ENCODE measurements at places on chromosomes 12 and 14.

DNA sequence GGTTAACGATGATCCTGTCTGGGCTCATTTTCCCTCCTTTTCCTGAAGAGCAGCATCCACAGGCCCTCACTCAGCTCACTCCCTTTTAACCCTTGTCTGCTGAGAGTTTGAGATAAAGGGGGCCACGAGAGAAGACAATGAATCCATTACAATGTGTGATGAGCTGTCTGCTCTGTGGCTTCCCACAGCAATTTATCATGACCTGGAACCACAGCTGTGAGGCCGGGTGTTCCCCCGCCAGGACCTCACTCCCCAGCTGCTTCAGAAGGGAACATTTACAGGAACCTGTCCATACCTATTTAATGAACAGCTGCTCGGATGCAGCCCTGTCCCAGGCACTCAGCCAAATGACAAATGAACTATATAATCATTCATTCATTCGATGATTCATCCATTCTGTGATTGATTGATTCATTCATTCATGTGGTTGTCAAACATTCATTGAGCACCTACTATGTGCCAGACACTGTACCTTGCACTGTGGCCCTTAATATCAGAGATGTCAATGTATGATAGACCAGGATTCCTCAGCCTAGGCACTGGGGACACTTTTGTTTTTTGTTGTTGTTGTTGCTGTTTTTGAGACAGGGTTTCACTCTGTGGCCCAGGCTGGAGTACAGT, 18.5 kb upstream of the P2RX7 start:
- no peak for DNase-seq

- no peak for DNase-seq
These were observed 8.8 kb upstream of the CEP170B start for GRCh38 chr14:104856157-104856868.

DNA sequence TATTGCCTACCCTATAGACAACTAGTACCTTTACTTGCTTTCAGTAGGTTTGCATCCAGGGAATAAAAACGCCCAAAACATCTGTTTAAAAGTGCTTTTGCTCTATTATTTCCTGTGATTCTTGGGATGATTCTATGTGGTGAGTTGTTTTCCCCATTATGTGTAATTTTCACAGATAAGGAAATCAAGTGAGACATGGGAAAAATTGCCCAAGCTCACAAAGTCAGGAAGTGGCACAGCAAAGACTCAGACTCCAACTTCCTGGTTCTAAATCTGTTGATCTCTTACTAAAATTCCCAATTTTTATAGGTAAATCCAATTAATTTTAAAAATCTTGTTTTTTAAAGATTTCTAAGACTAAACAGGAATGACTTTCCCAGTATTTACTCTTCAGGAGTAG, 39.0 kb downstream of the NID2 start:
- DNase-seq = no peak

DNA sequence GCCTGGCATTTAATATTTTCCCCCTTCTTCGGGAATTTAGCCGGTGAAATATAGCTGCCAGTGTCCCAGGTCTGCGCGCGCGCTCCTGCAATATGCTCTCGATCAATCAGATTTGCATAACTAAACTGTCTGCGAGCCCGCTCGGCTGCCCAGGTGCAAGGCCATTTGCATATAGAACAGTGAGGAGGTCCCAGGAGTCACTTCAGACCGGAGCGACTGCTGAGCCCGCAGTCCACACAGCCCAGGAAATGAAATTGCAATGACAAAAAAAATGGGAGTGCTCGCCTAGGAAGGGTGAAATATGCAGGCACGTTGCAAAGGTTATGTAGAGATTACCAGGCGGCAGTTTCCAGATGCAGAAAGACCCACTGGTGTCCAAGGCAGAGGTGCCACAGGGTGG, 228.5 kb downstream of the VRK1 start:
- no peak for DNase-seq

- no peak for DNase-seq
These were observed 353.6 kb downstream of the LRFN5 start for GRCh38 chr14:41960281-41960680.

DNA sequence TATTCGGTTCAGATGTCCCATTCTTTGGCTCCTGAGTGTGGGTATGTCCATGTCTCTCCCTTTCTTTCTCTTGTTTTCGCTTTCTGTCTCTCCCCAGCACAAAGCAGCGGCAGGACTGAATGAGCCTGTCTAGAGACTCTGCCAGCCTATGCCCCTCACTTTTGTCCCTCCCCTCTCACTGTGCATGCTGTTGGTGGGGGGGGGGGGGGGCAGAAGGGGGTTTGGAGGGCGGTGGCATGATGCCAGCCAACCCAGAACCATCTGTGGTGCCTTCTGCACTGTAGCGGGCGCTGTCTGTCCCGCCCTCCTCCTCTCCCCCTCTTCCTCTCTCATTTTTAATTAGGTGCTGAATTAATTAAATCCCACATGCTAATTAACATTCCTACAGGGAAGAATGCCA, 17.7 kb downstream of the NGDN start:
- no peak for DNase-seq

DNA sequence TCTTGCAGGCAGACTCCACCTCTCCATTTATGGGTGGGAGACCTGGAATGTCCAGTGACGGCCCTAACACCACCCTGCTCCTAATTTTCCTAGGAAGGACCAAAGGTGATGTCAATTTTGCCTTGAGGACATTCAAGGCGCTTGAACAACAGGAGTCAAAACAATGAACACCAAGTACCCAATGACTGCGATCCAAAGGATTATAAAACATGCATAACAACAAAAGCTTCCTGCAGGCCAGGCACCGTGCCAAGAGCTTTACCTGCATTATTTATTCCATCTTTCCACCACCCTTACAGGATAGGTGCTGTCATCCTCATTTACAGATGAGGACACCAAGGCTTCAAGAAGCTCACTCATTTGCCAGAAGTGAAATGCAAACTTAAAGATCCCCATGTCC, 15.2 kb upstream of the FOXN3 start:
- no peak for DNase-seq

DNA sequence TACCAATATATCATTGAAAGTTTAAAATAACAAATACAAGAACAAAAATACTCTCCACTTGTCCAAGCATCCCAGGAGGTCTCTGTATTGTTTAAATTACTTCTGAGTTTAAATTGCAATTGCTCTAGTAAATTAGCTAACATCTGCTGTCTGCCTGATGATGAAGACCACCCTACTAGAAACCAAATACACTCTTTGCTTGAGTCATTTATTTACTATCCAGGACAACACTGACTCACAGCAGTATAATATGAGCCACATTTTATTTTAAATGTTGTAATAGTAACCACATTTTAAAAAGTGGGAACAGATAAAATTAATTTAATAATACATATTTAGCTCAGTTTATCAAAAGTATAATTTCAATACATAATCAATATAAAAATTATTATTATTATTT, 62.9 kb upstream of the EEA1 start:
- no peak for DNase-seq

DNA sequence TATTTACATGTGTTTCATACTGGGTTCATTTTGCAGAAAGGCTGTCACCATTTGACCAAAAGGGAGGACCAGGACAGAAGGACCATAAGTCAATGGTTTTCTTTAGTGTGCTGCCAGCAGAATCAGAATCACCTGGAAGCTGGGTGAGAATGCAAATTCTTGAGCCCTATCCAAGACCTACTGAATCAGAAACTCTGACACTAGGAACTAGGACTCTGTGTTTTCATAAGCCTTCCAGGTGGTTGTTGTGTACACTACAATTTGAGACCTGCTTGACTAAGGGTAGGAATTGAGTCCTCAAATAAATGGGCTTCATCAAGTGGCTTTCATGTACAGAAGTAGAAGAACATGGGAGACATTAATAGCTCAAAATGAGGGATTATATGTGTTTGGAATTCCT, 32.2 kb downstream of the PDE6H start:
- no peak for DNase-seq

DNA sequence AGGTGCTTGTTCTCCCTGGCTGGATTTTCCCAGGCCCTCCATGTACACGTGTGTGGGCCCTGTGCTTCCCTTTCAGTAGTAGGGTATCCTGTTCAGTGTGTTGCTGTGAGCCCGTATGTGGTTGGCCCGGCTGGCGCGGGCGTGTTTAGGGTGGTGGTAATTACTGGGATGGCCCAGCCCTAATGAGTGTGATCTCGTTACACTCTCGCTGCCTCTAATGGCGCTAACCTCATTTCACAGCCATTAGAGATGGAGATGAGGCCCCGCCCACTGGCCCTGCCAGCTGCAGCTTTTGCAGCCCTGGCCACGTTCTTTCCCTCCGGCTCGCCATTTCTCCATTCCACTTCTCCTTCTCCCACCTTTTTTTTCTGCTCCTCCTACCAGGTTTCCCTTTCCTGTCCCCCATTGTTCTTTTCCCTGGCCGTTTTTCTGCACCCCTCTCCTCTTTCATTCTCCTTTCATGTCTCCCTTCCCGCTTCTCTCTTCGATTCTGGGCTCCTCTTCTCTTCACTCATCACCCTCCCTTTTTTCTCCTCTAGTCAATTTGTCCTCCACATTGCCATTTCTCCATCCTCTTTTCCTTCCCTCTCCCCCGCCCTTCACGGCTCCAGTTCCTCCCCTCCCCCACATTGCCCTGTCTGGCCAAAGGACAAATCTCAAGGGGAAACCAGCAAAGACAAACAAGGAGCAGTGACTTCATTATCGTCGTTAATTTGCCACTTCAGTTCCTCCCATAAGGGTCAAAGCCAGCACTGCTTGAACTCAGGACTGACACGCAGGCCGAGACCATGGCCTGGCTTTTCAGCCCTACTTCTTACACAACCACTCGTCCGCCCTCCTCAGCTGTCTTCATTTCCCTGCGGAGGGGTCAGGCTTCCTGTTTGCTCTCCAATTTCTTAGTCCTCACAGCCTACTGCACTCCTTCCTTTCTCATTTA, 6.8 kb downstream of the ZFHX2 start:
- DNase-seq = no peak

DNA sequence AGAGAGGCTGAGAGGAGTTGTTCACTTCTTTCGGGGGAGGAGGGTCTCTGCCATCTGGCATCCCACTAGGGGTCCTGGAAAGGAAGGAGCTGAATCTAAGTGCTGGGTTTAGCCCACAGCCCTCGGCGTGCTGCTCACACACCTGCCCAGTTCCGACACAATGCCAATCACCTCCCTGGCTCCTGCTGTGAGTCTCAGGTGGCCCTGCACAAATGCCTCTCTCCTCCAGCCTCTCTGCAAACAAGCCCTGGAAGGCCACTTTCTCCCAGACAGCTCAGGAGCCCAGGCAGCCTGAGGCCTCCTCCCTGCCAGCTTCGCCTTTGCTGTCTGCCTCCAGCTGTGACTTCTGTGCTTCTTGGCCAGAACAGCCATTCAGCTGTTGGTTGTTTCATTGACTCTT, 51.2 kb downstream of the SMIM41 start:
- no peak for DNase-seq

- DNase-seq = no peak
These were observed 85.0 kb downstream of the ITPK1 start for GRCh38 chr14:93030761-93031160.

GRCh38 chr12:89884416-89884898, 175.8 kb upstream of the ATP2B1 start:
- DNase-seq = no peak

GRCh38 chr14:98688446-98688845, 583.6 kb downstream of the BCL11B start:
- DNase-seq = no peak

- DNase-seq = no peak
These were observed 4.3 kb upstream of the HEBP1 start for GRCh38 chr12:13004361-13004760.

DNA sequence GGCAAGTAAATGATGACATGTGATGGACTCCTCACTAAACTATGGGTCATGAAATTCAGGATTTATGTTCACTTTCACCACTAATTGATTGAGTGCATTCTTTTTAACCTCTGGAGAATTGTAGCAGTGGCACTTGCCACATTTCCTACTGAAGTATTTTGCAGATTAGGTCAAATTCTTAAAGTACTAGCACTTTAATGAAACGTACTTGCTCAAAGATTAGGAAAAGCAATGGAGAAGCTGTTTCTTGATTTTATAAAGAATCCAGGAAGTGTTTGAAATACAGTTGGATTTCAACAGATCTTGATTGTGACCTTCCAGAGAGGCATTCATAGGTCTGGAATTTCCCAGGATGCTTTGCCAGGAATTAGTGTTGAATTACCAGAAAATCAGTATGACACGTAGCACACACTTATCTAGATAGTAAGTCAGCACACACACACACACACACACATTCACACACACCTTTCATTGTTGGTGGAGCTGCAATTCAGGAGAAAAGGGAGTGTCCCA, 162.6 kb downstream of the MYRFL start:
- DNase-seq = no peak

DNA sequence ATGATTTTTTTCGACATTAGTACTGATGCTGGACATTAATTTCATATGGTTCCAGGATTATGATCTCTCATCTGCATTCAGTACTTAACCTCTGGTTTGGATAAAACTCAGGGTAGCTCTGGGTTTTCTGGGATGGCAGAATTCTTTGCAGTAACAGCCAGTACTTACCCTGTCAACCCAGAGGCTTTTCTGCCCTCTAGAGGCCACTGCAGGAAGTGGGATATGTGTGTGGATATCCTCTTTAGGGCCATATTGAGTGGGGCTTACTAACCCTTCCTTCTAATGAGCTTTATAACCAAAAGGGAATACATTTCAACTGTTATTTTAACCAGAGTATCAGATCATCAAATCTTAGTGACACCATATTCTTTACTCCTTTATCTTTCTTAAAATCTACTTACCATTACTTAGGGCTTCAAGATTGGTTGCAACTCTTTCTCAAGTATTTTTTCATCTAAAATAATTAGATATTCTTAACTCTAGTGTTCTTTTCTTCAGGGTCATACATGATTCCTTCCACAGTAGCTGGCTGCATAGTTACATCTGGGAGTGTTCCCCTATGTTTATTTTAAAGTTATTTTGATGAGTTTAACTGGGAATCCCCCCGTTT, 488.0 kb upstream of the STXBP6 start:
- no peak for DNase-seq

DNA sequence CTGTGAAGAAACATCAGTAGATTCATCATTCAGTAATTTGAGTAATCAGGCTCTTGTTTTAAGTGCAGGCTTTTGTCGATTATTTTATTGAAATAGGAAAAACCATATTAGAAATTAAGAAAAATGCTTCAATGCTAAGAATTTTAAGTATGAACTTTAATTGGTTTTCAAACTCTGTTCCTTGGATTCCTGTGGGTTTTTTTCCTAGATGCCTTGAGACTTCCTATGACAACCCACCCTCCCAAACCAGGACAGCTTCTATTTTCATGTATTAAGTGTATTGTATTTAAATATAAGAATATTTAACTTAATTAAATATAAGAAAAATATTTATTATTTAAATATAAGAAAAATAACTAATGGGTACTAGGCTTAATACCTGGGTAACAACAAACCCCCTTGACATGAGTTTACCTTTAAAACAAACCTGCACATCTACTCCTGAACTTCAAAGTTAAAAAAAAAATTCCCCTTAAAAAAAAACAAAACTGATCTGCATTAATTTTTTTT, 3.0 kb downstream of the ARHGAP5 start:
- DNase-seq = no peak

Data from stimulated activated CD8-positive, alpha-beta memory T cell treated with anti-CD3 and anti-CD28 coated beads, Interleukin-4, amount 100 ng/mL, for 4 hours (primary cell).